Right forelimb (tissue), 1 donor: ENCODE measurements at places on chromosomes 3 and 15.

DNA sequence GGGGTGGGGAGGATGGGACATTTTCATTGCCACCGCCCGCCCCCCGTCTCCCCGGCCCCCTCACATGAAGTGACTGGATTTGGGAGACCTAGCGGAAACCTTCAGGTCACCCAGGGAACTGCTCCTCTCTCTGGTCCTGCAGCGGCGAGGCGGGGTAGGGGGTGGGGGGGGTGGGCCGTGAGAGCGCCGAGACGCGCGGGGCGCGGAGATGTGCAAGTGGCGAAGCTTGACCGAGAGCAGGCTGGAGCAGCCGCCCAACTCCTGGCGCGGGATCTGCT, 712 bp upstream of the MME start:
- peak; percentile 77 for DNase-seq

- DNase-seq = peak; percentile 12
Observed at GRCh38 chr3:141275032-141275422, 43.4 kb downstream of the PXYLP1 start.

- DNase-seq = no peak
Observed at GRCh38 chr3:170493712-170494182, 75.1 kb downstream of the CLDN11 start.

DNA sequence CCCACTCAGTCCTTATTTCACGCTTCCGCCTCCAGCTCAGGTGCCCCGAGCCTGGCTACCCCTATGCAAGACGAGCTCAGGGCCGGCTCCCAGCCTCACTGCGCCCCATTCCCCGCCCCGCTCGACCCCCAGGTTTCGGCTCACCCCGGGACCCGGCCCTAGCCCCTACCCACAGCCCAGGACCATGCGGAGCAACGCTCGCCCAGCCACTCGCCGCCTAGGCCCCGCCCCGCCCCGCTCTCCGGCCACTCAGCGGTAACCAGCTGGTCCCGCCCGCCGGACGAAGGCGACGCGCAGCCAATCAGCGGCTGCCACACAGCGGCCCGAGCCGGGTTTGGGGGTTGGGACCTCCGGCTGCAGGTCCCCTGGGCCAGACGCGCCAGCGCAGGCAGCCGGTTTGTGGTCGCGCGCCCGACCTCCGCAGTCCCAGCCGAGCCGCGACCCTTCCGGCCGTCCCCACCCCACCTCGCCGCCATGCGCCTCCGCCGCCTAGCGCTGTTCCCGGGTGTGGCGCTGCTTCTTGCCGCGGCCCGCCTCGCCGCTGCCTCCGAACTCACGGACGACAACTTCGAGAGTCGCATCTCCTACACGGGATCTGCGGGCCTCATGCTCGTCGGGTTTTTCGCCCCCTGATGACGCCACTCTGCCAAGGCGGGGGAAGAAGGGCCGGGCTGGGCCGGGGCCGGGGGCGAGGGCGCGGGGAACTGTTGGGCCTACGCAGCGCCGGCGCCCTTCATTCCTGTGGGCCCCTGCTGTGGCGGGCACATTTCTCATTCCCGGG, at the start of gene CATSPER2:
TSS of gene CATSPER2 (minus strand) at position 196 of the 781 bp plus-strand sequence. CDS start 783 bp downstream, outside the sequence.
- no peak for DNase-seq

DNA sequence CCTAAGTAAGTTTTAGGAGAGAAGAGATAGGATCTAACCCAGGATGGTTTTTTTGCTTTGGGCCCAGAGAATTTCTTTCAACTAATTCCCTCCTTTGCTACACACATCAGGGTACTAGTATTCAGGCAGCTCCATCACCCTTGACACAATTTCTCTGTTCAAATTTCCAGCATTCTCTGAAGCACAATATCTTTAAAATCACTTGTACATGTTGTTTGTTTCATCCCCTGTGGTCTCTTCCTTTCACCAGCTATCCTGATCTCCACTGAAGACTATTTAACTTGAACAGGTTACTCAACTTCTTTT, 32.4 kb upstream of the FNDC3B start:
- no peak for DNase-seq

- DNase-seq = no peak
Observed at GRCh38 chr3:189985948-189986347, 134.7 kb downstream of the P3H2 start.

DNA sequence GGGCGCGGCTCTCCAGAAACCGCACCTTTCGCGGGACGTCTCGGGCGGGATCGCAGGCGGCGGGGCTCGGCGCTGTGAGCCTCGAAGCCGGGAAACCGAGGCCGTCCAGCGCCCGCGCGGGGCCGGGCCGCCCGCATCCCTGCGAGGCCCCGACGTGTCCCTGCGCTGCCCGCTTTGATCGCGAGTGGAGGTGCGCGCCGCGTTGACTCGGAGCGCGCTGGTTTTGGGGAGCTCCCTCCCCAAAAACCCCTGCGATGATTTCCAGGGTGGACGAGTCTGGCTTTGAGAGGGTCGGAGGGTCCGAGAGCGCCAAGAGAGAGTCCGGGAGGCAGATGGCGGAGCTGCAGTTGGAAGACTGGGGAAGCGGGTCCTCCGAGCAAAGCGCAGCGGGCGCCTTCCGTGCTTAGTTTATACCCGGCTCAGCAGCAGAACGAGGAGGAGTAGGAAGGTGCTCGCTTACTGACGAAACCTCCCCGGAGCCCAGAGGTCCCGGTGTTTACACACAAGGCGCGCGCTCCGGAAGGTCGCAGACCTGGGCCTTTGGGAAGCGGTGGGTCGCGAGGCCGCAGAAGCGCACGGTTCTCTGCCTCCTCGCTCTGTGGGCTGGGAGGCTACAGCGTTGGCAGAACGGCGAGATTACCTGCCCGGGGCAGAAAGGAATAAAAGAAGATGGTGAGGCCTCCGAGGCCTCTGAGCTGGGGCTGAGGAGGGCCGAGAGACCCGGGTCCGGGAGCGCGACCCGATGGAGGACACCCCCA, 687 bp downstream of the ALDH1A3 start:
- DNase-seq = no peak

DNA sequence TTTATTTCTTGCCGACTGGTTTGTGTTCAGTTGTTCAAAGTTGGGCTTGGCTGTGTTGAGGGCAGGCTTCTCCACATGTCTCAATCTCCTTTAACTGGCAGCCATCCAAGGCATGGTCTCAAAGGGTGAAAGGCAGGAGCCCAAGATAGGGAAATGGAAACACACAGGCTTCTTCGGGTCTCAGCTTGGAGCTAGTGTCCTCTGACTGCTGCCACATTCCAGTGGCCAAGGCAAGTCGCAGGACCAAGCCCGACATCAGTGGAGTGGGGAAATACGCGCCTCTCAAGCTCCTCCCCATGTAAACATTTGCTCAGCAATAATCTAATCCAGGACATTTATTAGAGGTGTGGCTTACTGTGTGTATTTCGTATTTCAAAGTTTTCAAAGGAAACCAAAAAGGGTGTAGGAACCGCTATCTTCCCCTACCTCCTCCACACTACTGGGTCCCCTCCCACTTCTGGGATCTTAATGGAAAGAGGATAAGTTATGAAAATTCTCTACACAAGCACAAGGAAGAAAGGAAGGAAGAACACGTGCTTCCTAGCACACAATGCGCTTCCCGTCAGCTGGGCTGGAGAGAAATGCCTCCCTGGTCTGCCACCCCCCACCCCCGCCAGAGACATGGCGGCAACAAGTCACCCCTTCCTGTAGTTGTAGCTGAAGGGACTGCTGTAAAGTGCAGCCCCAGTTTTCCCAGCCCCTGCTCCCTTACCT, 181.7 kb downstream of the FAM43A start:
- no peak for DNase-seq

DNA sequence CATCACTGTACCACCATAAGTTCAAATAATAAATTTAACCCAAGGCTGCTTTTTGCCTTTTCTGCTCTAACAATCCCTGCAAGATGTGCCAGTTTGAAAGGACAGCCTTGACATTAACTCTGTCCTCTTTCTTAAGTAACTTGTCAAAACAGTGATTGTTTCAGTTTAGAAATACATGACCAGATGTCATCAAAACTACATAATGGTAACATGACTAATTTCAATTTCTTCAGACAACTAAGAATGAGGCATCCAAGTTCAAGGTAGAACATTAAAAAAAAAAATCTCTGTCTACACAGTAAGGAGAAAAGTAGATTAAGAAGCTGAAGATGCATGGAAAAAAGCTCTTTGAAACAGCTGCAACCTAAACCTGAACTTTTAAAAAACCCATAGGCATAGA, 47.4 kb downstream of the SHQ1 start:
- DNase-seq = no peak

DNA sequence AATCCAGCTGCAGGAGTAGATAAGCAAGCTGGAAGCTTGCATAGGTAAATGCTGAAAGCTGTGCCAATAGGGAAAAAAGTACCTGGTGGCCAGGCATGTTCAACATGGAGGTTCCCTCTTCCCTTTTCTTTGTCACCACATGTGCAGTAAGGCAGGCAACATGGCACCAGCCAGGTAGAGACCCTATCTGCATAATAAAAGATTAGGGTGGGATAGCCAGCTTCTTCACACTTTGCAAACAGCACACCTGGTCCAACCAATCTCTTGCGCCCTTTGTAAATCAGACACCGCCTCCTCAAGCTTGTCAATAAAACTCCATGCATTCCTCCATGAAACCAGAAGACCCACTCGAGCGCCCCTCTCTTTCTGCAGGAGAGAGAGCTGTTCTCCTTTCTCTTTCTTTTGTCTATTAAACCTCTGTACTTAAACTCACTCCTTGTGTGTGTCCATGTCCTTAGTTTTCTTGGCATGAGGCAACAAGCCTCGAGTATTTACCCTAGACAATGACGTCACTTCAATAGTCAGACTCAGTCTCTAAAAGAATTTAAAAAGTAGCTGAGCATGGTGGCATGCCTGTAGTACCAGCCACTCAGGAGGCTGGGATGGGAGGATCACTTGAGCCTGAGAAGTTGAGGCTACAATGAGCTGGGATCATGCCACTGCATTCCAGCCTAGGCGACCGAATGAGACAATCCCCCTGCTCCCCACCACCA, 256.3 kb downstream of the SCAPER start:
- no peak for DNase-seq

DNA sequence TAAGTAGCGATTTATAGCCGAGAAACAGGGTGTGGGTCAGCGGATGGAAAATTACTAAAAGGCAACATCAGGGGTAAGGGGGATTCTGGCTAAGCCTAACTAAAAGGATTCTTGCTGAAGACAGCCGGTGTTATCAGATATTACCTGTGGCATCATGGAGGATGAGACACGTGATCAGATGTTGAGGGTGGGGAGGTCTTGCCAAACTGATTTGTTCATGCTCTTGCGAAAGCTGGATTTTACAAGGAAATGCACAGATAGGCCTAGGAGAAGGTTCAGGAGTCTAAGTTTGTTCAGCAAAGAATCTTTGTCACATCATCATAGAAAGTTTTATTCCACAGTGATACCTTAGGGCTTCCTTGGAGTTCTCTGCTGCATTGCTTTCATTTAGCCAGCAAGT, 396.8 kb upstream of the TBL1XR1 start:
- DNase-seq = no peak

DNA sequence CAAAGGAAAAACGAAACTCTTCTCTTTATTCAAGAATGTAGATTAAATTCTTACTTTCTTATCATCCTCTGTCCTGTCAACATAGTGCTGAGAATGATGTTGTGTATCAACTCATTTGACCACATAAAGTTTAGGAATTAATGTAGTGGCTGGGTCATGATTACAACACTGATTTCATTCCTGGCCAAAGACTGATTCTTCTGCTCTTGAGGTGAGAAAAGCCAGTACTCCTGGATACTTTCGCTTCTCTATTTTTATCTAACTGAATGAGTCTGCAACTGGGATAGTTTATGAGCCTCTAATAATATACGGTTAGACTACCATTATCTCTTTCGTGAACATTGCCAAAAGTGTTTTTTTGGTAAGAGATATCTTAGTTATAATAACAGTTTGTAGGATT, 173.0 kb downstream of the LPP start:
- DNase-seq = no peak

GRCh38 chr3:64693031-64693430, 5.2 kb upstream of the ADAMTS9 start:
- DNase-seq = no peak
